AG09309 (cell line): ENCODE measurements at places on chromosomes 2 and 18.

DNA sequence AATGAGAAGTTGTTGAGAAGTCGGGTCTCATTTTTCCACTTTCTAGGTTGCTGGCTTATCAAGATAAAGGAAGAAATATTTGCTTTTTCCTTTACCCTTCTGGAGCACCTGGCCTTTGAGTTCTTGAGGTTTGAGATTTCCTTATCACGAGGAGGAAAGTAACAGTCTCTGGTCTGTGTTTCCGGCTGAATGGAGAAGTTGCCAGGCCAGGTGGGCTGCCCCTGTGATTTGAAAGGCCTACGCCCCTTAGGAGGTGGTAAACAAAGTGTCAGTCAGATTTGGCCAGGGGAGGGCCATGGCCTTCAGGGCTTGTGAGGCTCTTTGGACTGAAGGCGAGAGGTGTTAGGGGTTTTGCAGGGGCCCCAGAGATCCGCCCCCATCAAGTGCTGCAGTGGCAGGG is 156.7 kb upstream of the HAAO start:
- DNase-seq: no peak

- no peak for DNase-seq
These were observed 224.8 kb downstream of the SOCS6 start for GRCh38 chr18:70513502-70514171.

DNA sequence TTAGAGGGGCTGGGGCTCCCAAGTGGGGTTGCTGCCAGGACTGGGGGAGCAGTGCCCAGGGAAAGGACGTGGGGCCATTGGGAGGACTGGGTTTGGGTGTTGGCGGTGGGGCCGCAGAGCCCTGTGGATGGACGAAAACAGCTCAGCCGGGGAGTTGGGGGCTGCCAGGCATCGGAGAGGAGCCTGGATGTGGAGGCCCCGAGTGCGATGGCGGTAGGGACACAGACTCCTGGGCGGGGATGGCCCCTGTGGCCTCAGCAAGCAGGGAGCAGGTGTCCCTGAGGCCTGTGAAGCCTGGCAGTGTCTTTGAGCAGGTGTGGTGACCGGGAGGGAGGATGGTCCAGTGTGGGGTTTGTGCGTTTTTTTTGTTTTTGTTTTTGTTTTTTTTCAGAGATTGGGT is 13.3 kb downstream of the CTDP1 start:
- no peak for DNase-seq

- DNase-seq: no peak
These were observed 23.0 kb downstream of the TMEM247 start for GRCh38 chr2:46502291-46502885.

- DNase-seq: no peak
These were observed 97.3 kb upstream of the SMIM21 start for GRCh38 chr18:75524841-75525240.

DNA sequence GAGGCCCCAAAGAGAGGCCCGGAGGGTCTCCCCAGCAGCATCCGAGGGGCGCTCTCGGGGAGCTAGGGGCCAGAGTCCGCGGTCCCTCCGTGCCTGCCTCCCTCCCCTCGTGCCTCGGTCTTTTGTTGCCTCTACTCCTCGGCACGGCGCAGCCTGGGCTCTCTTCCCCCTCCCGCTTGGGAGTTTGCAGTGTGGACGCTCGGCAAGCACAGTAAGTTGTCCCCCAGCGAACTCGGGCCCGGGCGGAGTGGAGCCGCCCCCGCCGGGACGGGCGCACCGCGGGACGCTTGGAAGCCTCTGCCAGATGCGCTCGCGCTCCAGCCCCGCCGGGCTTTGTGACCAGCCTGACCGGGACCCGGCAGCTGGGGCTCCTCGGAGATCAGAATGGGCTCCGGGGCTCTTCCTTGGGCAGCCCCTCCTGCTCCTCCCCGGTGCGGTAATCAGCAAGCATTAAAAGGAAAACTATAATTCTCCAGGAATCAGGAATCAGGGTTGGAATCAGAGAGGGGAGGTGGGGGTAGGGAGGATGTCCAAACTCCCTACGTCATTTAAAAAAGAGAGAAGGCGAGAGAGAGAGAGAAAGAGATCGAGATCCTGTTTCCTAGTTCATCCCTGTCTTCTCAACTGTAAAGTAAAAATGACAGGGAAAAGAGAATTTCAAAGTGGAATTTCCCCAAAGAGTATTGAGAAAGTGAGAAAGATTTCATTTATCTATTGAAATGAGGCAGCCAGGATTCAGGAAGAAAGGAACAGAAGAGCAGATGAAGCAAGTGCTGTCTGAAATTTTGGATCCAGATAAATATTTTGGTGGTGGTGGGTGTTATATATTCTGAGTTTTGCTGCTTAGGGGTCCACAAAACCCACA is 786 bp upstream of the TMEM200C start:
- DNase-seq: no peak

GRCh38 chr18:48393776-48394175 is 15.4 kb downstream of the ZBTB7C start:
- no peak for DNase-seq

DNA sequence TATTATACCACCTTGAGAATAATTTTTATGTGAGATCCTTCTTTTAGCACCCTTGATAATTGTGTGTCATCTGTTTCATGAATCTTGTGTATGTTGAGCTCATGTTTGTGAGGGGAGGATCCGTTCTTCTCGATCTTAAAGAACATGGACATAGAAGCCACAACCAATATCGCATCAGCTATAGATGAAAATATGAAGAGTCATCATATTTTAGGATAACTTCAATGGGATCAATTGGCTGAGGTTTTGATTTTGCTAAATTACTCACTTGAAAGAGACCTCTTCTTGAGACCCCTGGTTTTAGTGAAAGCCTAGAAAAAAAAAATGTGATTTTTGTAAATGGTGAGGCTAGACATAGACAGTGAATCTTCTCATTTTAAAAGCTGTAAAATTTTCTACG is 385.3 kb upstream of the NRP2 start:
- no peak for DNase-seq

GRCh38 chr2:102200539-102200938 is 13.7 kb downstream of the IL1RL2 start:
- no peak for DNase-seq

DNA sequence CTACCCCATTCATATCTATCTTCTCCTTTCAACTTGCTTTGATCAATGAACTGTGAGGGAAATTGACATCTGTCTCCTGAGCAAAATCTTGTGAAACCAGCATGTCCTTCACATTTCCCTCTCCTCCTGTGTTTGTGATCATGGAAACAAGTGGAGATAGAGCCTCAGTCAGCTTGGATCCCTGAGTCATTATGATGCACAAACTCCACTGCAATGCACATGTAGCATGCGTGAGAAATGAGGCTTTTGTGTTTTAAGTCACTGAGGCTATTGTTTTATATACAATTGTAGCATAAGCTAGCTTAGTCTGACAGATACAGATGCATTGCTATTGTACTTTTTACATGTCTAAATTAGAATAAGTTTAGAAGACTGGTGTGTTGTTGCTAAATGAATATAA is 85.2 kb upstream of the HNMT start:
- no peak for DNase-seq

- peak; percentile 28 for DNase-seq
These were observed 38.6 kb upstream of the NOTO start for GRCh38 chr2:73163483-73164367.

GRCh38 chr2:143486976-143487375 is 357.8 kb downstream of the ARHGAP15 start:
- DNase-seq: no peak

GRCh38 chr18:57804557-57804956 is 1.4 kb upstream of the ATP8B1 start:
- DNase-seq: no peak

- no peak for DNase-seq
These were observed 27.2 kb upstream of the COBLL1 start for GRCh38 chr2:164868563-164869419.

- DNase-seq: no peak
These were observed 206.7 kb downstream of the HDAC4 start for GRCh38 chr2:239193925-239194677.
